ENCODE measurements at places on chromosomes 1 and 21. TPM values are rescaled to one million over a fixed set of nuclear protein-coding genes. Genes with fewer than 3 reads are reported as not detected.

Gene S100A3
- not detected for total RNA-seq

Gene LAMC1
- total RNA-seq: 521 TPM

Gene DCDC2B
- total RNA-seq: not detected

Gene FCRL5
- not detected for total RNA-seq

Gene ZMYM4
- total RNA-seq: 28.4 TPM

Gene S100A7A
- total RNA-seq: not detected

Gene RAD54L
- total RNA-seq: not detected

Gene PTPN14
- 58.1 TPM for total RNA-seq
